ENCODE measurements at places on chromosomes 7 and 10.

GRCh38 chr7:113367041-113367586 is 248.8 kb upstream of the SMIM30 start:
- no peak for DNase-seq

DNA sequence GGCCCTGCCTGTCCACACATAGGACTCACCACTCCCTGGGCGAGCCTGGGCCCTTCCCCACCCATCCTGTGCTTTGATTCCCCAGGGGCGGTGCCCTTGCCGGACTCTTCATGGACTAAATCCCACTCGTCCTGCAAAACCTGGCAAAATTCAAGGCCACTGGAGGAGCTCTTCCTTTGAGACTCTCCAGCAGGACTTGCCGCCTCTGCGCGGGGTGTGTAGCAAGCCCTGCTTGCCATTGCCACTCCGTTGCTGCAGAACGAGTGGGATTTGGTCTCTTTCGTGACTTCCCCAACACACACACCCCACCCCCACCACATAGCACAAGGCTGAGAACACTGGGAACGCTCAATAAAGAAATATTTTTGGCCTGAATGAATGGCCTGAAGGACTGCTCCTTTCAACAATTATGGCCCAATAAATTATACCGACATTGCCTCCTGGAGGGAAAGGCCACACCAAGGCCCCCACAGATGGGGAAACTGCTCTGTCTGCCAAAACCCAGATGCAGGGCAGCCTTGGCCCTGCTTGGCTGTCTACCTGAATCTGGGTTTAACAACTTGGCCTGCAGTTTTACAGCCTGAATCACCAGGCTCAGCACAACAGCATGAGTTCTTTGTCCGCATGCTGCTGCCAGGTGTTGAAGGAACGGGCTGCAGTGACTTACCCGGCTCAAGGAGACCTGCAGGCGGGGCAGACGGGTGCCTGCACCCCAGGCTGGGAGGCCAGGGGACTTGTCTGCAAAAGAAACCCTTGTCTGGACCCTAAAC is 72.8 kb upstream of the KAT6B start:
- no peak for DNase-seq

- DNase-seq, result no peak
These were observed 32.0 kb downstream of the SND1 start for GRCh38 chr7:127683776-127684681.

GRCh38 chr7:128833148-128833945 is 3.1 kb downstream of the FLNC start:
- DNase-seq, result peak; percentile 76

- DNase-seq, result no peak
These were observed 721.9 kb downstream of the TNS3 start for GRCh38 chr7:46859963-46860475.

- no peak for DNase-seq
These were observed 139.4 kb upstream of the PCDH15 start for GRCh38 chr10:54940418-54940817.

DNA sequence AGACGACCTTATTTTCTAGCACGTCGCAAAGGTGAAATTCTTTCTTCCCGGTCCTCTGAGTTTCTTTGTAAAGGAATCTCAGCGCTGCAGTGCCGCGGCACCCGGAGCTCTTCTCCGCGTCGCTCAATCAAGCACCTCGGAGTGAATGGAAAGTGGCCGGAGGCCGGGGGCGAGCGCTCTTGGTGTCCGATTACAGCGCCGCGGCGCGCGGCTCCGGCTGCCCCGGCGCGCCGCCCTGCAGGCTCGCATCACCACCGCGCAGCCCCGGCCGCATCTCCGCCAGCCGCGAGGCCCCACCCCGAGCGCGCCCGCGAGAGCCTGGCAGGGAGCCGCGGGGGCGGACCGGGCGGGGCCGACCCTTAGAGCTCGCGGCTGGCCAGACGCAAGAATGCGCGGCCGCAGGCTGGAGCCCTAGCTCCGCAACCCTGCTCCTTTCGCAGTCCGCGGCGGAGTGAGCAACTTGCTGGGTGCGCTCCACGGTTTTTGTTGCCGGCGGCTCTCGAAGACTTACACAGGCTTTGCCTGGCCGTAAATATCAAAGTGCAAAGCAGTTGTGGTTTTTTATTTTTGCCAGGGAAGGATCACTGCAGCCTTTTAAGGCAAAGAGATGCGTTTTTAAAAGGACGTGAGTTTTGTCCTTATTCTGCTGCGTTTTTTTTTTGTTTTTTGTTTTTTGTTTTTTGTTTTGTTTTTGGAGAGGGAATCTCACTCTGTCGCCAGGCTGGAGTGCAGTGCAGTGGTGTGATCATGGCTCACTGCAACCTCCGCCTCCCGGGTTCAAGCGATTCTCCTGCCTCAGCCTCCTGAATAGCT is at the start of gene SEMA3C:
Gene SEMA3C, minus strand, starts transcription at position 143 of the 813 bp plus-strand sequence. CDS start 2,270 bp downstream, outside the sequence.
- DNase-seq, result peak; percentile 96

DNA sequence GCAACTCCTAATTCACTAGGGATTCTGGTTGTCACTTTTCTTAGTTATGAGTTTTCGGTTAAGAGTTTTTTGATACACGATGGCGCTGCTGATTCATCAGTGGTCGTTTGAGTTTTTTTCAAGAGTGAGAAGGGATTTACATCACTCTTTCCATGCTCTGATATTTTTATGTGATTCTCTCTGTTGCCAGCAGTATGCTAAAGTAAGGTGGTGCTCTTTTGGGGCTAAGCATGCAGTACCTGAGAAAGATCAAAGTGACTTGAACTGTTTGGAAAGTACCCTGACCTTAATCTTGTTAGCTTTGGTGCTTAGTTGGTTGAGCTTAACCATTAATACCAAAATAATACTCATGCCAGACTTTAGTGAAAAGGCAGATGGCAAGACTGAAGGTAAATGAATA is 28.1 kb downstream of the STAMBPL1 start:
- no peak for DNase-seq

Measured in AG08396 (cell line).